ENCODE measurements at places on chromosomes 1 and 21.

DNA sequence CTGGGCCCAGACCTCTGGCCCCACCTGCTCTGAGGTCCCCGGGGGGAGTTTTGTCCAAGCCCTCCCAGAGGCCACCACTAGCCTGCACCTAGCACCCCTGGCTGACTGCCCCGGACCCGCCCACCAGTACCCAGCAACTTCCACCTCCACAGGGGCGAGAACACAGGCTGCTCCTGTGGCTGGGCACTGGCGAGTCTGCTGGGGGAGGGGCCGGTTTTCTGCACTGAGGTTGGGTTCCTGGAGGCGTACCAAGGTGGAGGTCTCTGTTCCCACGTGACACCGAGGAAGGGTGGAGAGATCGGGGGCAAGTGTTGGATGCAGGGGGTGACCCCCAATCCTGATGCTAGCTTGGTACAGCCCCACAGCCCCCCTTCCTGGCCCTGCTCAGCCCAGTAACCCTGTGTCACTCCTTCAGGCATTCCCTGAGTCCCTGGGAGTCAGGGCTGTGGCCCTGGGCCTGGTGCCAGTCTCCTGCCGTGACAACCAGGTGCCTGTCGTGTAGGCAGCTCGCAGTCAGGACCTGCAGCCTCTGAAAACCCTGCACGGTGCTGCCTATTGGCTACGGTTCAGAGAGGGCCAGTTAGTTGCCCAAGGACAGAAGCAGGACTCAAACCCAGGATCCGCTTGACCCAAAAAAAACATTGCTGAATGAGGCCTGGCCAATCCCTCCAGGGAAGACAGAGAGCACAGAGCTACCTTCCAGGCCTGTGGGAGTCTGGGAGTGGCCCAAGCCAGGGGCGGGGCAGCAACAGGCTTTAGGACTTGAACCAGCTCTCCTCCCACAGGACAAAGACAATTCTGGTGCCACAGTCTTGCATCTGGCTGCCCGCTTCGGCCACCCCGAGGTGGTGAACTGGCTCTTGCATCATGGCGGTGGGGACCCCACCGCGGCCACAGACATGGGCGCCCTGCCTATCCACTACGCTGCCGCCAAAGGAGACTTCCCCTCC, 3.1 kb downstream of the ESPN start:
- DNase-seq: no peak

DNA sequence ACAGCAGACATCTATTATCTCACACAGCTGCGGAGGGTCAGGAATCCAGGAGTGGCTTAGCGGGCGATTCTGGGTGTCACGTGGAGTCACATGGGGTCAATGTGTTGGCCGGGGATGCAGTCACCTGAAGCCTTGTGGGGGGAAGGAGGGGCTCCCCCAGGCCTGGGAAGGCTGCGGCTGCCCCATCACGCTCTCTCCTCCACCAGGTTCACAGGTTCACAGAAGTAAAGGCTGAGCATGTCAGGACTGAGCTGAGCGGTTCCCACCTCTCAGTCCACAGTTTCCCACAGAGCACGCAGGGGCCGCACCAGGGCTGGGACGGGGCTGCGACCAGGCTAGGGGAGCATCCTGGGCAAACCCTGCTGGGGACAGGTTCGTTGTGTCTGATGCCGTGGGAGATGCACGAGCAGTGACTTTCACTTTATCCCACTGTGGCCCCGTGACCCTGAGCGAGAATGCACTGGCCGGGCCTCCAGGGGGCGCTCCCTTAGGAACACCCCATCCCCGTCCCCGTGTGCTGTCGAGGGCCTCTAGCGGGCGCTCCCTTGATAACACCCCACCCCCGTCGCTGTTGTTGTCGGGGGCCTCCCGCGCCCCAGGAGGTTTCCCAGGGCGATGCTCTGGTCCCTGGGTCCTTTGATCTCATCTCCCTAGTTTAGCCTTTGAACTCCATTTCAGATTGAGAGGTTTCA, 73.2 kb upstream of the TRAPPC10 start:
- peak; percentile 75 for DNase-seq

DNA sequence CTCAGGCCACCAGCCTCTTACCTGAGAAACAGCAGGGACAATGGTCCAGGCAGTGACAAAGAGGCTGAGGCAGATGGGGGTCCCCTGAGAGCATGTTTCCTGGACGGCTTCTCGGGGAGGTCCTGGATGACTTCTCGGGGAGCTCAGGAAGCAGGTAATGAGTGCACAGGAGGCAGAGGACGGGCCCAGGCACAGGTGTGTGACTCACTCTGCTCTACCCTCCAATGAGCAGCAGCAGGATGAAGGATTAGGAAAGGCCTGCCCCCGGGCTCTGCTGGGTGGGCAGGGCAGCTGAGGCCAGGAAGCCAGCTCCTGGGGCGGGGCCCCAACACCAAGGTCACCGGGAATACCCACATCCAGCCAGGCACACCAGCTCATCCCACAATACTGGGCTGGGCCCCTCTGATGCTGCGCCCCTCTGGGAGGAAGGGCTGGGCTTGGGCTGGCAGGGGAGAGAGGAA, 17.2 kb upstream of the PTAFR start:
- no peak for DNase-seq

DNA sequence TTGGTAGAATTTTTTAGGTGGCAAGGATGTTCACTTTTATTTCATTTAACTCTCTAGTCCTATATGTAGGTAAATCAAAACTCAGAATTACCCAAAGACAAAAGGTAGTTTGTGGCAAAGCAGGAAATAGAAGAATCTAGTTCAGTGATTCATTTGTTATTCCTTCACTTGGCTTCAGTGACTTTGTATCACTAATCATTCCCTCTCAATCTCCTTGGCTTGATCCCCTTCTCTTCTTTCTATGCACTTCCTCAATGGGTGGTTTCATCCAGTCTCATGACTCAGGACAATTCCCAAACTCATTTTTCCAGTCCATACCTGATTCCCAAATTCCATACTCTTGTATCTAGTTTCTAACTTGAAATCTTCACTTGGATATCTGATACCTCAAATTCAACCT, 64.9 kb downstream of the PRKACB start:
- no peak for DNase-seq

DNA sequence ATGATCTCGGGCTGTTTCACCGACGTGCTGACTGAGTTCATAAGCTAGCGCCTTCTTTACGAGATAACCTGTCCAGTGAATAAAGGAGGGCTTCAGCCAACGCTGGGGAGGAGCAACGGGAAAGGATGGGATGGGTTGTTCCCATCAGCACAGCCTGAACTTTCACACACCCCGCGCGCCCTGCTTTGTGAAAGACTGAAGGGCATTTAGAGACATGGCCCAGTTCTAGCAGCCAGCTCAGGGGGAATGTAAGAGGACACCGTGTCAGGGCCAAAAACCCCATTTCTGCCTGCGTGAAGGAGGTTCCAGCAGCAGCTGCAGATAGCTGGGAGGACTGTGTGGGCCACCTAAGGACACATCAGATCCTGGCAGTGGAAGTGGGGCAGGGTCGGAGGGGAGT, 255.1 kb upstream of the RAB4A start:
- no peak for DNase-seq
